ENCODE measurements at places on chromosomes 7 and 10.

DNA sequence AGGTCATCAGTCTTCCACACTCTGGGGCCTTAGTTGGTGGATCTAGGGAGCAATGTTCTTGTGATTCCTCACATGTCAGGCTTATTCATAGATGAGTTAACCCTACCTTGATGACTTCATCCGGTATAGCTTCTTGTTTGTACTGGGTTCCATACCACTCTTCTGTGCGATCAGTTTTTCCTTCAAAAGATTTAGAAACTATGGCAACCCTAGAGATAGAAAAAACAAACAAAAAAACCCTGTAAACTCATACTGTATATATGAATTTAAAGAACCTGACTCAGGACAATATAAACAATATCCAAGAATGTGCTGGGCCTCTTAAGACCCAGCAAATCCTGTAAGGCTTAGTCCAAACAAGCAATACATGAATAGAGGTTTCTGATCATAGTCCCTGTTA is 83.5 kb downstream of the IDE start:
- DNase-seq = no peak

DNA sequence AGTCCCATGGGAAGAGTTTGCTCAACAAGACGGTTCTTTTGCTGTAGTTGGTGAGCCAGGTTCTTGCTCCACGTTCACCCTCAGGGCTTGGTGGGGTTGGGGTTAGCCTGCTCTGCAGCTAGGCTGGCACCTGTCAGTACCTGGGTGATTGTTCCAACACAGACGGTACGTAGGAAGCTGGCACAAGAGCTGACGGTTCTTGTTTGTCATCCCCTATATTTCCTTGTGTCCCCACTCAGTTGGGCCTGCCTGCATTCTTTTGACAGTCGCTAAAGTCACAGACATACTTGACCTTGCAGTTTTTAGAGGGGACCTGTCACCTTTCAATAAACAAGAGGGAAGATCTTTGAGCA is 40.2 kb upstream of the SYPL1 start:
- DNase-seq = no peak

DNA sequence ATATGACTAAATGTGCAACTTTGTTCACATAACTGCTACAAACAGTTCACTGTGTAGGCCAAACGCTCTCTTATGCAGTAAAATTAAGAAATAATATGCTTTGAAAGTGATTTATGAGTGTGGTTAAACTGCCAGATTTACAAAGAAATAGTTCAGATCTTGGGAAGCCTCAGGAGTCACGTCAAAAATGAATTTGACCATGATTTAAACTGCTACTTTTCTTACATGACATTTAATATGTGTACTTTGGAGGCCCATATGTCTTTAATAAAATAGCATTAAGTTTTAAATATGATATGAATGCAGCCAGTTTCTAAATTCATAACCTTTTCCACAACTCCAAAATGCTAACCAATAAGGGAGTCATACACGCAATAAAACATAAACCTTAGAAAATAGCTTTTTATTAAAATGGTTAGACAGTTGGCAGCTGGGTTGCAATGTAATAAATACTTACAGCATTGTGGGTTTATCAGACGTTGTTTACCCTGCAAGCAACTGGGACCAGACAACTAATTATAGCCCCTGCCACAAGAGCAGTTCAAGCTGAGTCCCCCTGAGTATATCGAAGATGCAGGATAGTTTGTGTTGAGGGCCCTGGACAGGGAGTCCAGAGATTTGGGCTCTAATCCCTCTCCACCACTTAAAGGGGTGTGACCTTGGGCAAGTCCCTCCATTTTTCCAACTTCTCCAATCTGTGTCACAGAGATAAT is 640.4 kb downstream of the LRMDA start:
- no peak for DNase-seq

DNA sequence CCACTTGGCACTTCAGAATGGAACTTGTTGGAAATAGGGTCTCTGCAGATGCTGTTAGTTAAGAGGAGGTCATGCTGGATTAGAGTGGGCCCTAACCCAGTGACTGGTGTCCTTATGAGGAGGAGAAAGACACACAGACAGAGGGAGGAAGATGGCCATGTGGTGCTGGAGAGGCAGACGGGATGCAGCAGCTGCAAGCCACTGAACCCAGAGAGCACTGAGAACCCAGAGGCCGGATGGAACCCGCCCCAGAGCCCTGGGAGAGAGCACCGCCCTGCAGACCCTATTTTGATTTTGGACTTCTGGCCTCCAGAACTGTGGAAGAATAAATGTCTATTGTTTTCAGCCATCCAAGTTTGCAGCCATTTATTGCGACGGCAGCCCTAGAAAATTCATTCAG is 58.0 kb upstream of the EBF3 start:
- no peak for DNase-seq

Data from omental fat pad (tissue), 4 donors.